ENCODE measurements at places on chromosomes 3 and 15.

DNA sequence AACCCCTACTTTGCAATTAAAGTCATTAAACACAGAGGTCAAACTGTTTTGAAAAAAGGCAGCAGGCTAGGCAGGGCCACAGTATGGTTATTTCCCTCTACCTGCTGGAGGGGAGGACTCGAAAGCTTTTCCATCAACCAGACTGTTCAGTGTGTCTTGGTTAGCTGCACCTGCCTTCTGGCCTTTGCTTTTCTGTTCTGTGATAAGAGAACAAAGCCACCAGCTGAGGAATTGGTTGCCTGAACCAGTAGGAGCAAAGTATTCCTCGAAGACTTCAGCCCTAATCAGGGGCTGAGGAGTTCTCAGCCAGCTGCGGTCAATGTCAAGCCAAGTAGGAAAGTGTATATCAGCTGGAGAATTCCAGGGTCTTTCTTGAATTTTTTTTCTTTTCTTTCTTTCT lies 132.5 kb downstream of the SOX2 start:
- no peak for DNase-seq

GRCh38 chr15:63405159-63405558 lies 23.5 kb upstream of the CA12 start:
- DNase-seq = no peak

GRCh38 chr3:57012847-57013246 lies 47.6 kb upstream of the SPATA12 start:
- DNase-seq = no peak

DNA sequence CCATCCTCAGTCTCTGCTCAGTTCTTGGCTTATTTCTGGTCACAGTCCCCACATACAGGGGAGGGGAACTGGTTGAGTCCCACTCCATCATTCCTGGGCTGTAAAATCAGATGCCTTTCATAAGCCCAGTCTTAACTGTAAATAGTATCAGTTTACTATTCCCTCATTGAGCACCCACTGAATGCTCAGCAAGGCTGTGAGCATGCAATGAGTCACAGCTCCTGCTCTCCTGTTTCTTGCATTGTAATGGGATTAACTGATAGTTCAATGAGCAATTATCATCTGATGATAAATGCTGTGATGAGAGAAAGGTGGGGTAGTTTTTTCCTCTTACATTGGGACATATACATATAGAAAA lies 113.6 kb upstream of the TPM1 start:
- no peak for DNase-seq

GRCh38 chr15:73799466-73799865 lies 46.3 kb upstream of the INSYN1 start:
- no peak for DNase-seq

- no peak for DNase-seq
These were observed 89.8 kb upstream of the CACNA2D3 start for GRCh38 chr3:54032598-54032997.

- DNase-seq = no peak
These were observed 308.4 kb upstream of the CDIN1 start for GRCh38 chr15:36271048-36271447.

- DNase-seq = peak; percentile 59
These were observed 2.6 kb downstream of the GP5 start for GRCh38 chr3:194396539-194396858.

- DNase-seq = no peak
These were observed 60.4 kb upstream of the CHD2 start for GRCh38 chr15:92839696-92840095.

- peak; percentile 77 for DNase-seq
These were observed 21.8 kb downstream of the IGDCC4 start for GRCh38 chr15:65400760-65401610.

- DNase-seq = peak; percentile 88
These were observed 5.8 kb downstream of the PRKCD start for GRCh38 chr3:53166781-53167291.

GRCh38 chr15:57158997-57159668 lies 217.2 kb upstream of the CGNL1 start:
- no peak for DNase-seq

- DNase-seq = no peak
These were observed 39.6 kb downstream of the SEMA6D start for GRCh38 chr15:47756872-47757271.

- DNase-seq = no peak
These were observed 48.4 kb upstream of the TJP1 start for GRCh38 chr15:29870495-29871151.

DNA sequence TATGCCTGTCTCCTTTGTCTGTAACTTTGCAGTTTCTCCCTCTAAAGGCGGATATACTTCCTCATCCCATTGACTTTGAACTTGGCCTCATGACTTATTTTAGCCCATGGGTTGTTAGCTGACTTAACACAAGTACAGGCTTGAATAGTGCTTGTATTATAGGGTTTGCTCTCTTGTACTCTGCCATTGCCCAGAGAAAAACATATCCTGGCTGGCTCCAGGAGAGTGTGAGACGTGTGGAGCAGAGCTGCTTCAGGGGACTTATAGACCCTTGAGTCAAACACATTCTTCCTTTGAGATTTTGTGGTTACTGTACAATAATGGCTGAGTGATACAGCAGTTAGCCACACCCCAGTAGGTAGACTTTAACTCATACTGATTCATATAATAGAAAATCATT lies 124.0 kb downstream of the RAP2B start:
- DNase-seq = no peak

DNA sequence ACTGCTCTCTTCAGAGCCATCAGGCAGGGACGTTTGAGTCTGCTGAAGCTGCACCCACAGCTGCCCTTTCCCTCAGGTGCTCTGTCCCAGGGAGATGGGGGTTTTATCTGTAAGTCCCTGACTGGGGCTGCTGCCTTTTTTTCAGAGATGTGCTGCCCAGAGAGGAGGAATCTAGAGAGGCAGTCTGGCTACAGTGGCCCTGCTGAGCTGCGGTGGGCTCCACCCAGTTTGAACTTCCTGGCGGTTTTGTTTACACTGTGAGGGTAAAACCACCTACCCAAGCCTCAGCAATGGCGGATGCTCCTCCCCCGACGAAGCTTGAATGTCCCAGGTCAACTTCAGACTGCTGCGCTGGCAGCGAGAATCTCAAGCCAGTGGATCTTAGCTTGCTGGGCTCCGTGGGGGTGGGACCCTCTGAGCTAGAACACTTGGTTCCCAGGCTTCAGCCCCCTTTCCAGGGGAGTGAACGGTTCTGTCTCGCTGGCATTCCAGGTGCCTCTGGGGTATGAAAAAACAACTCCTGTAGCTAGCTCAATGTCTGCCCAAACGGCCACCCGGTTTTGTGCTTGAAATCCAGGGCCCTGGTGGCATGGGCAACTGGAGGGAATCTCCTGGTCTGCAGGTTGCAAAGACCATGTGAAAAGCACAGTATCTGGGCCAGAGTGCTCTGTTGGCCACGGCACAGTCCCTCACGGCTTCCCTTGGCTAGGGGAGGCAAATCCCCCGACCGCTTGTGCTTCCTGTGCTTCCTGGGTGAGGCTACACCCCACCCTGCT lies 21.1 kb upstream of the ST6GAL1 start:
- no peak for DNase-seq

GRCh38 chr15:79329171-79329611 lies 18.3 kb downstream of the TMED3 start:
- DNase-seq = no peak

DNA sequence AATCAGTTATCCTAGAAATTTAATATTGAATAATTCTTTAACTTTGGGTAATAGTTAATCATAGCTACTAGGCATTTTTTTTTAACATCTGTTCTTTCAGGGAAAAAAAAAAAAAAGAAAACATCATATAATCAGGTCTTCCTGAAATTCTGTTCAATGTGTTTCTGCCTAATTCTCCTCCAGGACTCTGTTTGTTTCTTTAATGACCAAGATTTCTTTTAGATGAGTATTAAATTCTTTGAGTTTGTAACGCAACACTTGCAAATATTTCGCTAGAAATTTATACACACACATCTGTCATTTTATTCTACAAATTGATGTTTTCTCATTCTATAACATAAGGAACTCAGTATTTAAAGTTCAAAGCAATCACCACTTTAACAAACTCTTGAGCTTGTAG lies 56.7 kb downstream of the ALCAM start:
- no peak for DNase-seq

DNA sequence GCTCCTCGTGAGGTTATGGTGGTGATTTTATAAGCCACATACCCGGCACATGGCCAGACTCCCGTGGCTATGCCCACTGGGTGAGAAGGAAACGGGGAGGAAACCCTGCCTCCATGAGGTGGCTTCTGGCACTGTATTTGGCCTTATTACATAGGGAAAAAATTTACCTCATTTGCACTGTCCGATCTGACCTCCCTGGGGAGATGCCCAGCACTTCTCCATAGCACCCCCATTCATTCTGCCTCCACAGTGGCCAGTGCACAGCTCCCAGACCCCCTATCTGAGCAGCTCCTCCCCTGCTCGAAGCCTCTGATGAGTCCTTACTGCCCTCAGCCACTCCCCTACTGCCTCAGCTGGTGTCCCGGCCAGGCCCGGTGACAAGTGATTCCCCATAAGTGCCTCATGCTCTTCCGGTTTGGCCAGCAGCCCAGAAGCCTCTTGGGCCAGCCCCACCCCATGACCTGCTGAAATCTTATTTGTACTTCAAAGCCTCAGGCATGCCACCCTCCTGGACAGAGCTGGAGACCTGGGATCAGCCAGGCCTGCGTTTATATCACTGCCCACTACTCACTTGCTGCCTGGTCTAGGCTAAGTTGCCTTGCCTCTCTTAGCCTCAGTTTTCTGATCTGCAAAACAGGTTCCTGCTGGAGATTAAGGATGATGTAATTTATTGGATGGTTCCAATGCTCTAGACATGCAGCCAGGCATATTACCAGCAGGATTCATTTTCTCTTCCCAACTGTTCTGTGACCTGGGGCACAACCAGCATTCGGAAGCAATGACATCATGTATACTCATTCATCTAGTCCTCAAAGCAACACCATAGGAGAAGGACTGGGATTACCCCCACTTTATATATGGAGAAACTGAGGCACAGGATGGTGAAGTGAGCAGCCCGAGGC lies 30.6 kb upstream of the SLC6A6 start:
- DNase-seq = peak; percentile 94

GRCh38 chr15:93614386-93615104 lies 525.5 kb upstream of the RGMA start:
- DNase-seq = no peak

DNA sequence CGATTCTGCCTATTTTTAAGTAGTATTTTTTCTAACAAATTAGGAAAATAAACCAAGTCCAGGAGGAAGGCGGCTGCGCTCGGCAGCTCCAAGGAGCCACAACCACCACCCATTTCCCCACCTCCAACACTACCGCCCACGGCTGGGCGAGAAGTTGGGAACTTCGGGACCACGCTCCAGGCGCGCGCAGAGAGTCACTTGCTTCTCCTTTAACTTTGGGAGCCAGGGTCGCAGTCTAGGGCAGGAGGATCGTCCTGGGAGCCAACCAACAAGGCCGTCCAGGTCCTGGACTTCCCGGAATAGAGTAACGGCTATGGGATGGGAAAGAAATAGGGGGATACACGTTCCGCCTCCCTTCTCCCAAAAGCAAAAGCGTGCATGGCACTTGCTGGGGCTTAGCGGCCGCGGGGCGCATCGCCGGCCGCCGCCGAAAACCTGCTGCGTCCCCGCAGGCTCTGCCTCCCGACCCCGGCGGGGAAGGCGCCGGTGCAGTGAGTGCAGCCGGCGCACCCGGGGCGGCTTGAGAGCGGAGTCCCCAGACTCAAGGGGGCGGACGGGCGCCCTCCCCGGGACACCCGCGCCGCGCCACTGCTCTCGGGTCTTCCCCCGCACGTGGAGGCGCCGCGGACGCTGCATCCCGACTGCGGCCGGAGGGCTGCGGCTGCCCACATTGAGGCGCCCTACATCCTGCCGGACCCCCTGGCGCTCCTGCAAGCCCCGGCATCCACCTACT lies 699 bp downstream of the MEGF11 start:
- no peak for DNase-seq

- DNase-seq = no peak
These were observed 52.6 kb upstream of the ATP11B start for GRCh38 chr3:182740710-182741109.

DNA sequence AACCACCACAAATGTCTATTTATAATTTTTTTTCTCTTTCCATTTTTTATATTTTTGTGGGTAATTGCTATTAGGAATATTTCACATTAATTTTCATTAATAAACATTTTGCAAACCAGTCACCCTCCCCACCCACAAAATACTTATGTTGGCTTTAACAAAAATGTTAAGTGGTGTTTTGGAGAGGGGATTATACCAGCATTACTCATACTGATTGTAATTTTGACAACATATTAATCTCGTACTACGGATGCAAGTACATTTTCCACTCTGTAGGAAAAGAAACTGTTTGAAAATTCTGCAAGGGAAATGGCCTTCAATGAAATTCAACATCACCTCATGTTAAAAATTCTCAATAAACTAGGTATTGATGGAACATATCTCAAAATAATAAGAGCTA lies 58.3 kb downstream of the BCHE start:
- DNase-seq = no peak

GRCh38 chr3:105359098-105359762 lies 7.5 kb upstream of the ALCAM start:
- no peak for DNase-seq

GRCh38 chr3:284322-284721 lies 87.8 kb downstream of the CHL1 start:
- DNase-seq = no peak

DNA sequence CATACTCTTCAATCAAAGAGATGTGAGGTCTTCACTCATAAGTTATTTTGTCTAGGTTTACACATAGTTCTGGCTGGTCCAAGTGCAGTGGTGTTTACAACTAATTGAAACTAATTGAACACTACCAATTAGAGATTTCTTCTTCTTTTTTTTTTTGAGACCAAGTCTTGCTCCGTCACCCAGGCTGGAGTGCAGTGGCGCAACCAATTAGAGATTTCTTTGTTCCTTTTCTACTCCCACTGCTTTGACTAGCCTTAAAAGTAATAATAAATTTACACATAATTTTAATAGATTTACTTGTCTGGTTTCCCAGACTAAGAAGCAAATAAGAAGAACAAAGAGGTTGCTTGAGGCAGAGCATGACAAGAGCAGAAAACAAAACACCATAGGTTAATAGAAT lies 6.7 kb upstream of the DENND6A start:
- no peak for DNase-seq

DNA sequence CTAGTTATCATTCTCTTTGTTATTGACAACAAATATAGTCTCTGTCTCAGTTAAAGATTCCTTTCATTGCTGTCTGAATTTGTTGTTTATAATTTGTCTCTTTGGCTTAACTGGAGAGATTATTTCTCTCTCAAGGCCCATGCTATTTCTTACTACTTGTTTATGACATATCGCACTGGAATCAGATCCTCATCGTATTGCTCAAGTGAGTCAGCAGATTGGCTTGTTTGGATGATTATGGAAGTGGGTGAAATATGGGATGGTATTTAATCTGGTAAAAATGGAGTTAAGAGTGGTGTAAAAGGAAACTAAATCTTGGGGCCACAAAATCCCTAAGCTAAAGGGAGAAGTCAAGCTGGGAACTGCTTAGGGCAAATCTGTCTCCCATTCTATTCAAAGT lies 613.1 kb downstream of the SI start:
- no peak for DNase-seq

DNA sequence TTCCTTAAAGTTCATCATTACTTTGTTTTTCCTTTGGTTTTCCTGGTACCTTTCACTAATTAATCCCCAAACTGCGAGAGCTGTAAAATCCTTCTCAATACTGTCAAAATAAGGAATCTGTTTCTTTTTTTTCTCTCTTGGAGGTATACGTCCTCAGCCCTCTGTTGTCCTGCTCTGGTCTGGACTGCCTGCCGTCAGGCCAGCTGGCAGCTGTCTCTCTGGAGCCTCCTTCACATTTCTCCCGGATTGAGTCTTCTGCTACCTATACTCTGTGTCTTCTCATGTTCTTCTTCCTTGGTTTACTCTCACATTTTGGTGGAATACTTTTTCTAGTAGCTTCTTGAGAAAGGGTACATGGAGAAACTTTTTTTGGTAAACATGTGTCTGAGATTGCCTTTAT lies 13.8 kb downstream of the TATDN2 start:
- DNase-seq = no peak
